Stimulated activated CD8-positive, alpha-beta memory T cell treated with anti-CD3 and anti-CD28 coated beads, Interleukin-7, amount 100 ng/mL, for 1 hour (primary cell): ENCODE measurements at places on chromosomes 12 and 14.

DNA sequence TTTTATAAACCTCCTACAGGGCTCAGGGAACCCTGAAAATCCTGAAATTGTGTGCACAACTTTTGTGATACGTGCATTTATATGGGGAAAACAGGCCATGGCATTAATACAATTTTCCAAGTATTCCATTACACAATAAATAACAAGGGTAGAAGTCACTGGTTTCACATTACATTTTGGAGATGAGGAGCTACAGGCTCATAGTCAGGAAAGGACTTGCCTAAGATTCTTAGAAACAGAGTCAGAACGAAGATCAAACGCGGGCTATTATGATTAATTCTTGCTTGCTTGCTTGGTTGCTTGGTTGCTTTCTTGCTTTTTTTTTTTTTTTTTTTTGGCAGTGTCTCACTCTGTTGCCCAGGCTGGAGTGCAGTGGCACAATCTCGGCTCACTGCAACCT lies 16.7 kb downstream of the NOS1 start:
- no peak for DNase-seq

GRCh38 chr12:112239881-112240280 lies 114.5 kb downstream of the TRAFD1 start:
- no peak for DNase-seq

DNA sequence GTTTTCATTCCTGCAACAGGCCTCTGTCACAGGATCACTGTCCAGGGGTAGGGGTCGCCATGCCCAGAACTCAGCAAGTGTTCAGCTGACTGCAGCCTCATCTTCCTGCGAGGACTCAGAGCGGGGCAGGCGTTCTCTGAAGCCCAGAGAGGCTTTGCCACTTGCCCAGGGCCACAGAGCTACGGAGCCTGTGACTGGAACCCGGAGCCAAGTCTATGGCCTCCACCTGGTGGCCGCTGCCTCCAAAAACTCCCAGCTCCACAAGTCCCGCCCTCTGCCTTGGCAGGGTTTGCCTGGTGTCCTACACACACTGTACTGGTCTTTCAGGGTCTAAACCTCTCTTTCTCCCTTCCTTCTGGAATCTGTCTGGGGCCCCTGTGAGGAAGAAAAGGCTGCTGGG lies 8.7 kb upstream of the PPP1R13B start:
- no peak for DNase-seq

GRCh38 chr12:91056488-91056887 lies 1.3 kb downstream of the KERA start:
- no peak for DNase-seq
